ENCODE measurements at places on chromosomes 1 and 21.
A peak's percentile ranks its signal among the peaks of the same experiment; 100 is the strongest.

- no peak for DNase-seq
These were observed 18.3 kb upstream of the UTS2 start for GRCh38 chr1:7871136-7871535.

- DNase-seq: no peak
These were observed 270.5 kb downstream of the MATN1 start for GRCh38 chr1:30452925-30453324.

DNA sequence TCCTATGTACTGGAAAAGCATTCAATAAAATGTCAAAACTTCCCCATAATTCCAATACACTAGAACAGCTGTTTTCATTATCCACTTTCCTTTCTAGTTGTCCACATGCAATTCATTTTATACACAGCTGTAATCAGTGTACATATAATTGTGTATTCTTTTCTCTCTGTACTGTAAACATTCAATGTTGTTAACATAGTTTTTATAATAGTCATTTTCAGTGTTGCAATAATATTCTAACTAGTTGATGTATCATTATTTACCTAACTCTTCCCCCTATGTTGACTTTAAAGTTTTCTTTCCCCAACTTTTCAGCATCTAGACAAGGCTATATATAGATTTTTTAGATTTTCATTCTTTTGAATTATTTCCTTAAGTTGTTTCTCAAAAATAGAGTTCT, 44.4 kb downstream of the DIPK1A start:
- DNase-seq: no peak

GRCh38 chr21:34818662-34819158, 149.9 kb downstream of the CLIC6 start:
- DNase-seq: no peak

- no peak for DNase-seq
These were observed 40.3 kb upstream of the LRRC8B start for GRCh38 chr1:89484092-89485038.

DNA sequence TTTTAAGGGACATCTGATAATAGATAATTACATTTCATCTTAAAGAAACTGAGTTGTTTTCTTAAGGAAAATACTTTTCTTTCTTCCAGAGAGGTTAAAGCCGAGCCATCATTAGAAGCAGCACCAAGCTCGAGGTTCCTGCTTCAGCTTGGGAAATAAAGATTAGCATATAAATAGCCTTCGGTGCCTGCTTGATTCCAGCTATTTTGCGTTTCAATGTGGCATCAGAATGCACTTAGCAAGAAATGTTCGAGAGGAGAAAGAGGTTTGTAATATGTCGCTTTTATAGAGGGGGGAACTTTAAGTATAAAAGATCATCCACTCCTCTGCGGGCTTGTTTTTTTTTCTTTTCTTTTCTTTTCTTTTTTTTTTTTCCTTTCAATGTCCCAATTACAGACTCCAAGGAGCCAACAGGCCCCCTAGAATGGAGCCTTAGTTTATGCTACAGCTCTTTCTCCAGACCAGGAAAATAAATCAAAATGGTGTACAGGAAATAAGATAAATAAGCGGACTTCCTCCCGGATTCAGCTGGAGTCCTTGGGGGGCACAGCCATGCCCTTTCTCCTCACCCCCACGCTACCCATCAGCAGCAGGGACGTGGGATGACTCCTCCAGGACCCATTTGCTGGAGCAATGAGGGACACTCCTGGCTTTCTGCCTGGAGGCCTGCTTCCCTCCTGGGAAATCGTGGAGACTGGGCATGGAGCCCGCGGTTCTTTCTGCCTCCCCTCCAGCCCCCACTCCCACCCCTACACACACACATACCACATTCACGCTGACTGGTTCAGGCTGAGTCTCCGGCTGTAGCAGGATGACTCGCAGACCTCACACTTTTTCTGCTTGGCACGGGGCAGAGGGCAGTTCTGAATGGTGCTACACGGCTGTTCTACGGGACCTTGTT, 131.6 kb downstream of the RRAGC start:
- no peak for DNase-seq

GRCh38 chr1:172496678-172497077, 36.3 kb upstream of the SUCO start:
- DNase-seq: no peak

- DNase-seq: no peak
These were observed 18.2 kb downstream of the MRPS6 start for GRCh38 chr21:34091607-34092006.

GRCh38 chr1:30411206-30411605, 312.2 kb downstream of the MATN1 start:
- DNase-seq: peak; percentile 7

- DNase-seq: no peak
These were observed 158.3 kb downstream of the ST6GALNAC5 start for GRCh38 chr1:77025599-77025998.

DNA sequence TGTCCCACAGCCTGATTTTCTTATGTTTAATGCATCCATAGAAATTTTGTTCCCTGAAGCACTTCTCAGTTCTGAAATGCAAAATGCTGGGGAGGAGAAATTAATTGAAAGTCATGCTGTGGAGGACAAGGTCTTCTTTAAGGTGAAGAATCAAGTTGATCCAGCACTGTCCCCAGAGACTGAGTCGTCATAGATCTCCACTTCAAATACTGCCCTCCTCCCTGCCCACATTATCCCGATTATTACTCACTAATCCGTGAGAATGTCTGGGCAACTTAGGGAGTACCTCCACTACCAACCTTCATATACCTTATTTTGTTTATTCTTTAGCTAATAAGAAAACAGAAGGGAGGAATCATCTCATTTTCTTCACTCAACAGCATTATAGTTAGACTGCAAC, 70.0 kb upstream of the FMN2 start:
- no peak for DNase-seq

GRCh38 chr1:18108299-18109057, 880 bp downstream of the IGSF21 start:
- DNase-seq: no peak

GRCh38 chr1:24919791-24920532, 10.1 kb downstream of the RUNX3 start:
- peak; percentile 71 for DNase-seq

DNA sequence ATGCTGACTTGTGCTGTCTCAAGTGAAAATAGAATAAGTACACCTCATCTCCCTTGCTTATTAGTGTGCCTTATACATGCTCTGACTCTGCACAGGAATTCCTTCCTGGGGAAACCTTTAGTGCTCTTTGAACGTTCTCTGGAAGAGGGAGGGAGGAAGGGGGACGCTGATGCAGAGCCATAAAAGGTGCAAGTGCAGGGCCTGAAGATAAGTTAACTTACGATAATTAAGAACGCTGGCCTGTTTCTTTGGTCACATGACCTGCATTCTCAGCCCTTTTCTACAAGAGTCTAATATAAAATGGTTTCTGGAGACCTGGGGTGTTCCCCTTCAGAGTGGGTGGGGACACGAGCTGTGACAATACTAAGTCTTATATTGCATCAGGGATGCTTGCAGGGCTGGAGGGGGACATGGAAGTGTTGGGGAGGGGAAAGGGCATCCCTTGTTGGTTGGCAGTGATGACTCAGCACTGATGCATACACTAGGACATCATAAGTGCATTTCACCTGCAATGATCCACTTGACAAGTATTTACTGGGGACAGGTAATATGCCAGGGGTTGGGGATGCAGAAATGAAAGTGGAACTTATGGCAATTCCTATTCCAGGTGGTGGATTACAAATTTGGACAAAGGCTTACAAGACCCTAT, 26.3 kb upstream of the KIAA0040 start:
- no peak for DNase-seq

- DNase-seq: no peak
These were observed 357.7 kb downstream of the TTLL7 start for GRCh38 chr1:83641206-83641658.

- no peak for DNase-seq
These were observed 8.8 kb downstream of the GPATCH2 start for GRCh38 chr1:217622042-217622441.

- DNase-seq: no peak
These were observed 52.7 kb downstream of the TRMT1L start for GRCh38 chr1:185104083-185104482.

GRCh38 chr1:199817266-199817665, 210.2 kb upstream of the NR5A2 start:
- no peak for DNase-seq

DNA sequence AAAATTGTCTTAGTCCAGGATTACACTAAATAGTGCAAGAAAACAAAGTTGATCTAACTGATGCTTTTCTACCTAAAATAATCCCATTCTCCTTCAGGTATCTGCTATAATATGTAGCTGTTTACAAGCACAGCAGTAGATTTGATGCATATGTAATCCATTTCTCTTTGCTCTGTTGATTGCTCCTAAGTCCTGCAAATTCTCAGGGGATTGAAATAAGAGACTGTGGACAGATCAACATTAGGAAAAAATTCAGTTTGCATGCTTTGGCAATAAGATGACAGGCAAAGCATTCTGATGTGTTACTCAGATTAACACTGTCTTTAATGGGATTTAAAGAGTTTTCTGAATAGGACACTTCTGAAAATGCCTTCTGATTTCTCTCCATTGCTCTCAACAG, 34.7 kb downstream of the RNF11 start:
- no peak for DNase-seq

DNA sequence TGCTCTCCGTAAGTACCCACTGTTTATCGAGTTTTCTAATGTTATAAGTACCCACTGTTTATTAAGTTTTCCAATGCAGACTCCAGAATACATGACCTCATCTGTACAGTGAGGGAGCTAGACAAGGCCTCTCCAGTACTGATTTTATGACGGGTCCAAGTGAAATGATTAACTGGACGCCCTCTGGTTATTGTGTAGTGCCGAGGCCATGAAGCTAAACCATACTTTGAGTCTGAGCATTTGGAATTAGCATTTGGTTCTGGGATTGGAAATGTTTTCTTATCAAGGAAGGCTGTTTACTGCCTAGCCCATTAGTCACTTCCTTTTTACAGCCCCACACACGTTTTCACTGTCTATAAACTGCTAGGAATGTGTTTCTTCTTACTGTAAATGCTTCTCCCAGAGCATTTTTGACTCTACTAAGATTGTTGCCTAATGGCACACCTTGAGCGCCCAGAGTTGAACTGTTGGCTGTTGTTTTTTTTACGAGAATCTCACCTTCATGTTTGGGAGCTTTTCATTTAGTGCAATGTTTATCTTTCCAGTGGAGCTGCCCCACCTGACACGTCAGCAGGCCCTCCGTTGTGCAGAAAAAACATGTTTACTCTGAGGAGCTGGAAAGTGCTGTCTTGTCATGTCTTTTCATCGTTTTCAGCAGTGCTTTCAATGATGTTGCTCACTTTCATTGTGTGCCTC, 26.9 kb downstream of the SPATA46 start:
- DNase-seq: no peak

GRCh38 chr1:230362949-230363348, 63.2 kb downstream of the PGBD5 start:
- DNase-seq: no peak

DNA sequence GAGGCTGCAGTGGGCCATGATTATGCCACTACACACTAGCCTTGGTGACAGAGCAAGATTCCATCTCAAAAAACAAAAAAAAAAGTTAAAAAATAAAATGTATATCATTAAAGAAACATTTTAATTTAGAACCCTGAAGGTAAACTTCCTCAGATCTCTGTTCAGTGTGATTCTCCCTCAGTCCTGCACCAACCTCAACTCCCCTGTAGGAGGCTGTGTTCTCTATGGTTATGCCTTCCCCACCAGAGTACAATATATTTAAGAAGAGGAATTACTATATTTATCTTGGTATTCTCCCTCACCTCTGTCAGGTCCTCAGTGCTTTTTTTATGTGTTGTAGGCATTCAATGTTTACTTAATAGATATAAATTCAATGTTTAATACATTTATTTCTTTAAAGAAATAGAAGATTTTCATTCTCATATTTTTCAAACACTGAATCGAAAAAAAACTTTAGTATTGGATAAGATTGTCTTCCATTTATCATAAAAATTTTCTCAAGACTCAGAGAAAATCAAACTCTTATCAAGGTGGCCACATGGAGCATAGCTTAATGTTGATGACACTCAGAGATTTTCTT, 4.8 kb upstream of the LRRC8B start:
- no peak for DNase-seq

DNA sequence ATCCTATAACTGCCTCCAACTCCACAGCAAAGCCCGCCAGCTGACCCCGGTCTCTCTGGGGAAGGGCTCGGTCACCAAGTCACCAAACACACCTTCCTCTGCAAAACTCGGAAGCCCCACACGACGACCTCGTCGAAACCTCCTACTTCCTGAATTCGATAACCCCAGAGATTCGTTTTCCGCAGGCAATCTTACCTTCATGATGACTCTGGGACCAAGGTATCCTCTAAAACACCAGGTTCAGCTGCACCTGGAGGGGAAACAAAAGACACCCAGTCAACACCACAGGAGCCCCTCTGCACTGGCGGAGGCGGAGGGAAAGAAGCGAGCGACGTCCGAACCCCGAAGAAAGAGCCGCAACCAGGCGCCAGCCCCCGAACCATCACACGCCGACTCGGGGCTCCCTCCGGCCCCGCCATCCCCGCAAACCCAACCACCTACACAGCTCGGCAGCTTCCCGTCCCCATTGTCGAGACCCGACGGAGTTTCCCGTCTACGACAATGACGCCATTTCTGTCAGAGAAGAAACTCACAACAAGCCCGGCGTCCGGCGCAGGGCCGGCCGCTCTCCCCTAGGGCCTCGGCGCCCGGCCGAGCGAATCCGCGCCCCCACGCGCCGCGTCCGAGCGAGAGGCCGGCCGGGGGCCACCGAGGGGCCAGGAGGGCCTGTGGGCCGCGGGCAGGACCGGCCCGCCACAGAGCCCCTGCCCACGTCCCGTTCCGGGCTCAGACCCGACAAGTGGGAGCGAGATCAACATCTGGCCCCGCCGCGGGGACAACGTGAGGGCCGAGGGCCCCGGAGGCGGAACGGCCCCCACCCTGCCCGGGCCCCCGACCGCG, 1.0 kb downstream of the ARID4B start:
- DNase-seq: peak; percentile 76

GRCh38 chr1:54352755-54353154, 53.4 kb downstream of the SSBP3 start:
- no peak for DNase-seq

DNA sequence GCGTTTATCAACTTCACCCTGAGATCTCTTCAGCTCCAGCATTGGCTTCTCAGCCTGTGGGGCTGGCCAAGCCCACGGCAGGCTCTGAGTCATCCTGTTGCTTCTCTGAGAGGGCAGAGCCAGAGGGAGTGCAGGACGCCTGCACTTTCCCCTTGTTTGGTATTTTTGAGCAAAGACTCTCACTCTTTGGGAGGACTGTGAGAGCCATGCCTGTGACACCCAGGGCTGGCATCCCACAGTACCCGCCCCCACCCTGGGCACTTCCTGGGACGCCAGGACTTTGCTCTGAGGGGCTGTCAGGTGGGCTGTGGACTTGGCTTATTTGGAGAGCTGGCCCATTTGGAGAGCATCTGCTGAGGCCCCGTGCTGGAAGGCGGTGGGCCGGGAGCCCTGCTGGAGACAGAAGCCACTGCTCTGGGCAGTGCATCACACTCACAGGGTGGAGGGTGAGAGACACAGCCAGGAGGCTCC, 37.4 kb downstream of the VANGL1 start:
- DNase-seq: no peak

GRCh38 chr1:41874151-41874719, 44.5 kb downstream of the HIVEP3 start:
- DNase-seq: no peak

Measured in activated T-cell treated with anti-CD3 and anti-CD28 coated beads, Interleukin-2, amount 50 U/mL, for 24 hours (primary cell).